Fibroblast of skin of right biceps (primary cell): ENCODE measurements at places on chromosomes 2 and 18.

GRCh38 chr18:24915547-24915946, 436.4 kb downstream of the ZNF521 start:
- peak; percentile 63 for DNase-seq

GRCh38 chr2:206981739-206982340, 42.5 kb downstream of the CPO start:
- DNase-seq: peak; percentile 81

- no peak for DNase-seq
Observed at GRCh38 chr2:192122141-192122540, 72.6 kb downstream of the TMEFF2 start.

DNA sequence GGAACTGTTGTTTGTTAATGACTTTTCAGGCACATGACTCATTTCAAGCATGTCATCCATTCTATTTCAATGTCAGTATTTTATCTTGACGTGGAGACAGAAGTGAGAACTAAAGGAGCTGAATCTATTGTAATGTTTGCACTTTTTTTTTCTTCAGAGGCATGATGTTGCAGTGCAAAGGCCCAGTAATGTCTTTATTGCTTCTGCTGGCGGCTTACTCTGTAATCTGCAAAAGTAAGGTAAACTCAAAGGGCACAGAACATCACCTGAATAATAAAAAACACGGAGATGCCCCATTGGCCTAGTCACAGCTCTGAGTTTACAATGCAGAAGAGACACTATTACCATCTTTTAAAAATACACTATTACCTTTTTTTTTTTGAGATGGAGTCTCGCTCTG, 2.4 kb upstream of the CNNM3 start:
- DNase-seq: no peak
